ENCODE measurements at places on chromosomes 5 and 9.

- no peak for DNase-seq
These were observed 134.7 kb upstream of the PTPN3 start for GRCh38 chr9:109632817-109633216.

DNA sequence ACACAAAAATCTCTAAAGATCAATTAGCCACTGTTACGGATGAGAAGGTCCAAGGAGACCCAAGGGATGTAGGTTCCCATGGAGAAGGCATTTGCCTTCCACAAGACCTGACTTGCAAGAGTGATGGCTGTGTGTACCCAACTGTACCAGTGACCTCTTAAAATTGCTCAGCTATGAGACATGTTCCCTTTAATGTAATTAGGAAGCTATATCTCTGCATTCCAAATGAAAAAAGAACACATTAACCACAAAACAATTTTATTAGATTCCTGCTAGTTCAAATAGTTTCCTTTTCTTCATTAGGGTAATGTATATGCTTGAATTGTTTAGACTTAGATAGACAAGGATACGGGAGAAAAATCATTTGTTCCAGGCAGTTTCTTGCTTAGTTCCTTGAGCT is 3.3 kb downstream of the OR2Y1 start:
- no peak for DNase-seq

DNA sequence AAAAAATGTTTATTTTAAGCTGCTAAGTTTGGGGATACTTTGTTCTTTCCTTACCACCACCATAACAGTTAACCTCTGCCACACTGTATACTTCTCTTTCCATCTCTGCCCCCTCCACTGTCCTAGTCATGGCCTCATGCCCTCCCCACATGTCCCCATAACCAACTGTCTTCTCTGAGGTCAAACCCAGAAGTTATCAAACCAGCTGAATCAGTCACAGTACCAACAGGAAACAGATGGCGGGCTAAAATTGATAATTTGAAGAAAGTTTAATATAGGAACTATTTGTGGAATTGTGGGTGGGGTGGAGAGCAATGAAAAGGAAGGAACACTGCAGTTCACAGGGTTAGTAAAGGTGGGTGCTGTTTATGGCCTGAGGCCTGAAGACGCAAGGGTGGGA is 5.7 kb upstream of the DCTN4 start:
- no peak for DNase-seq

DNA sequence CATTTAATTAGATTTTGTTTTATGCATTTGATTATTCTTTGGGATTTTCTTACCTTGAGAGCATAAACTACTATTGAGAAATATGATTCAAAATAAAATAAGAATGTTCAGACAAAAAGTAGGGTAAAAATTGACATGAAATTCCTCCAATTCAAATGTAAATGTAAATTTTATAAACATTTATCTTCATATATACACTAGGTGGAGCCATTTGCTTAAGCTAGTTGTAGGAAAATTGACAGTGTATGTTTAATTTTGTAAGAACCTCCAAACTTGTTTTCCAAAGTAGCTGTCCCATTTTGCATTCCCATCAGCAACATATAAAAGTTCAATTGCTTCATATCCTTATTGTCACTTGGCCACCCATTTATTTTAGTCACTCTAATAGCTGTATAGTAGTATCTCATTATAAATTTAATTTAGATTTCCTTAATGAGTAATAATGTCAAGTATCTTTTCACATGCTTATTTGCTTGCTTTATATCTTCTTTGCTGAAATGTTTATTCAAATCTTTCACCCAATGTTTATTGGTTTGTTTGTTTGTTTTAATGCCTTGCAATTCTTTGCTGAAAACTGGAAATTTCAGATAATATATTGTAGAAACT is 37.6 kb upstream of the SLCO6A1 start:
- no peak for DNase-seq

- no peak for DNase-seq
These were observed 134.9 kb downstream of the ATG10 start for GRCh38 chr5:82106756-82107155.

DNA sequence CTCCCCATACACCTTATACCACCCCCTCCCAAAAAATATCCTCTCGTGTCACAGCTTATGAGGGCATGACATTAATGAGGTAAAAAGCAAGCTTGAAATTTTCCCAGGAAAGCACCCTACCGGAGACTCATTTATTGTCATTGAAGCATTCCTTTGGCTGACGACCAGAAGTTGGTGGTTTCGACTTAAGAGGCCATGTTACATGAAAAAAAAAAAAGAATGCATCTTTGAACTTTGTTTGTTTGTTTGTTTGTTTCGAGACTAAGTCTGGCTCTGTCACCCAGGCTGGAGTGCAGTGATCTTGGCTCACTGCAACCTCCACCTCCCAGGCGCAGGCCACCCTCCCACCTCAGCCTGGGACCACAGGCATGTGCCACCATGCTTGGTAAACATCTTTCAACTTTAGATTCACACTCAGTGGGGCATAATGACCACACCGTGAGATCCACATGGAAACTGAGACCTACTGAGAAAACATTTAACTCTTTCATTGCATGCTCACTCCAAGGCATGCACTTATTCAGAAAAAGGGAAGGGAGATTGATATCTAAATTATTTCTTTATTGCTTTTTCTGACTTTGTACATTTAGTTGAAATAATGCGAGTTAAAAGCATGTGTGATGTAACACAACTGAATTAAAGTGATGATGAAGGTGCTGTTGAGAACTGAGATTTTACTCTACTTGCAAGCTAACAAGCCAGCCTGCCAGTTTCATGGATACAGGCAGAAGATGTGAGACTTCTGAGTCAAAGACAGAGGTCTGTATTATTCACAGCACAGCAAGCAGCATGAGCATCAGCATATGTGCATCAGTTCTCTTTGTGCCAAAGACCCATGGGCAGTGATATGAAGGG is 5.1 kb upstream of the RAB14 start:
- no peak for DNase-seq

GRCh38 chr9:135903786-135904520 is 3.4 kb downstream of the CAMSAP1 start:
- no peak for DNase-seq

DNA sequence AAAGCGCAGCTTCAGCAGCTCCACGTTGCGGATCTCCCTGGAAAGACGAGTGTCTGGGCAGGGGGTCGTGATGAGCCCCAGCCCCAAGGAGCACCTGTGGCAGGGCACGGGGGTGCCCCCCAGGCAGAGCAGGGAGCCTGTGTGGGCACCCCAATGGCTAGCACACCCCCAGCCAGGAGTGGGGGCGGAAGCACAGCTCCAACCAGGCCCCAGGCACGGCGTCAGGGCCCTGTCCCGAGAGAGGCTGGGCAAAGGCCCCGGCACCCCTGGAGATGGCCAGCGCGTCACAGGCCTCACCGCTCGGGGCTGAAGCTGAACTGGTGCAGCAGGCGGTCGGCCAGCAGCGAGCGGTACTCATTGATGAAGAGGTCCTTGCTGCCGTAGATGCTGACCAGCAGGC is 7.9 kb downstream of the ANAPC2 start:
- DNase-seq: no peak

GRCh38 chr5:126449751-126450271 is 26.6 kb downstream of the GRAMD2B start:
- peak; percentile 21 for DNase-seq

GRCh38 chr9:87342743-87343142 is 154.9 kb upstream of the DAPK1 start:
- DNase-seq: no peak

DNA sequence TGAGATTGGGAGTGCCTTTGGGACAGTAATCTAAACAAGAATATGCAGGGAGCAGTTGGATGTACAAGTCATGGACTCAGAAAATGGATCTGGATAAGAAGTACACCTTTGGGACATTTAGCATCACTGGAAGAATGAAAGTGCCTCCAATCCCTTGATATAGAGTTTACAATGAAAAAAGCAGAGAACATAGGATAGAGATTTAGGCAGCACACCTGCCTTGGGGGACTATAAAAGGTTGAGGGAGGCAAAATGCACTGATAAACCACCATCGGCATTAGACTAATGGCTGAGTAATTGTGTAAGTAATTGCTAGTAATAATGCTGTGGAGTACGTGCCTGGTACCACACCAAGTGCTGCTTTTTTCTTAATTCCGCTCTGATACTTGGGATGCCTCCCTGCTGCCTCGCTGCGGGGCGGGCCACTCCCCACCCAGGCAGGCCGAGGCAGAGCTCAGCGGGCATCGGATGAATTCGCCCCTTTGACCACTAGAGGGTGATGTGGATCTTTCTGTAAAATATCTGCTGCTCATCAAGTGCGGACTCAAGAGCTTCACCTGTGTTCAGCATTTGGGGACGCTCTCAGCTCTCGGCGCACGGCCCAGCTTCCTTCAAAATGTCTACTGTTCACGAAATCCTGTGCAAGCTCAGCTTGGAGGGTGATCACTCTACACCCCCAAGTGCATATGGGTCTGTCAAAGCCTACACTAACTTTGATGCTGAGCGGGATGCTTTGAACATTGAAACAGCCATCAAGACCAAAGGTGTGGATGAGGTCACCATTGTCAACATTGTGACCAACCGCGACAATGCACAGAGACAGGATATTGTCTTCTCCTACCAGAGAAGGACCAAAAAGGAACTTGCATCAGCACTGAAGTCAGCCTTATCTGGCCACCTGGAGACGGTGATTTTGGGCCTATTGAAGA is 99.9 kb downstream of the ANKRD18B start:
- peak; percentile 35 for DNase-seq

- no peak for DNase-seq
These were observed 109.6 kb upstream of the ACTBL2 start for GRCh38 chr5:57592236-57592635.
